MCF 10A (cell line): ENCODE measurements at places on chromosomes 7 and 10.

GRCh38 chr10:86342111-86342863, 24.3 kb downstream of the GRID1 start:
- no peaks in the 10 kb centered on the region for H3K27me3 ChIP-seq
- H3K4me1 ChIP-seq: peaks cover 29% of the 10 kb centered on the region
- H3K27ac ChIP-seq: no peak overlapping the region
- H3K4me3 ChIP-seq: no peak overlapping the region
- no peak for DNase-seq
- no peaks in the 10 kb centered on the region for H3K36me3 ChIP-seq

- H3K27me3 ChIP-seq: peaks cover 25% of the 10 kb centered on the region
- H3K4me3 ChIP-seq: no peak overlapping the region
- H3K36me3 ChIP-seq: no peaks in the 10 kb centered on the region
- no peak for DNase-seq
- H3K27ac ChIP-seq: no peak overlapping the region
Observed at GRCh38 chr7:158472596-158472995, 115.0 kb downstream of the PTPRN2 start.

- no peak overlapping the region for H3K27ac ChIP-seq
- H3K4me1 ChIP-seq: no peaks in the 10 kb centered on the region
- no peaks in the 10 kb centered on the region for H3K27me3 ChIP-seq
- DNase-seq: no peak
- H3K4me3 ChIP-seq: no peak overlapping the region
Observed at GRCh38 chr10:83167081-83167480, 972.2 kb upstream of the GHITM start.

- no peak overlapping the region for H3K4me3 ChIP-seq
- H3K4me1 ChIP-seq: peaks cover 24% of the 10 kb centered on the region
- H3K36me3 ChIP-seq: peaks cover 20% of the 10 kb centered on the region
- no peak overlapping the region for H3K27ac ChIP-seq
Observed at GRCh38 chr7:80821771-80822319, 97.0 kb downstream of the SEMA3C start.

DNA sequence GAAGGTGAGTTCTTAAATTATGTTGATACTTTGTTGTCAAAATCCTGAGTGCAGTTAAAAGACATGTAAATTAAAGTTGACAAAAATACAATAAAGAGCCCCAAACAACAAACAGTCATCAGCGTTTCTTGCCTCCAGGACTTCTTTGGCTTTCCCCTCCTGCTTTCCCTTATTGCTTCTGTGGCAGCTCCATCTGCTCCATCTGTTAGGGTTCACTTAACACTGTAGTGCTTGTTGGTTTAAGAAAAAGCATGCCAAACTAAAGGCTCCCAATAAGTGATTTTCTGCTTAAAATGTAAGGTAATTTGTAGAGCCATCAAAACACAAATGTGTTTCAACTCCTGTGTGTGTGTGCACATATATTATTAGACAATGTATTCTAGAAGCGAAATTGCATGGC, 254.3 kb upstream of the GNAI1 start:
- peaks cover 7% of the 10 kb centered on the region for H3K36me3 ChIP-seq
- no peak overlapping the region for H3K4me3 ChIP-seq
- H3K27ac ChIP-seq: no peak overlapping the region
- H3K4me1 ChIP-seq: no peaks in the 10 kb centered on the region

GRCh38 chr7:111162692-111163091, 71.8 kb downstream of the LRRN3 start:
- H3K4me3 ChIP-seq: no peak overlapping the region
- no peak overlapping the region for H3K27ac ChIP-seq
- H3K36me3 ChIP-seq: peaks cover 6% of the 10 kb centered on the region
- H3K27me3 ChIP-seq: no peaks in the 10 kb centered on the region
- peaks cover 13% of the 10 kb centered on the region for H3K4me1 ChIP-seq

GRCh38 chr7:16028103-16028502, 341.6 kb upstream of the MEOX2 start:
- peaks cover 28% of the 10 kb centered on the region for H3K27me3 ChIP-seq
- H3K4me3 ChIP-seq: no peak overlapping the region
- H3K4me1 ChIP-seq: no peaks in the 10 kb centered on the region
- H3K36me3 ChIP-seq: no peaks in the 10 kb centered on the region
- DNase-seq: peak; percentile 34
- no peak overlapping the region for H3K27ac ChIP-seq

DNA sequence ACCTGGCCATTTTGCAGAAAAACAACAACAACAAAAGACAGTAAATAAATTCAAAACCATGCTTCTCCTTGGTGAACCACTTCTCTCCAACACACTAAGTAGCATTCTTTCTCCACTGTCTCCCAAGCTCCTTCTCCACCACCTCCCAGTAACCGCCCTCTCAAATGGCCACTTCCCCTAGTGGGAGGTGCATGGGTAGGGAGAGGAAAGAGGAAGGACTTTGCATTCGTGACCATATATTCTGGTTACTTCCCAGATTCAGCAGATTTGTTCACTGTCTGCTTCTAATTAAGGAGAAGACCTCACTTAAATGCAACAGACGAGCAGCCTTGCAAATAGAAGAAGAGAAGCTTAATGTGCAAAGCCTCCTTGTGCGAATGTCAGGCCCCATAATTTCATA, 166.8 kb downstream of the SORCS1 start:
- no peaks in the 10 kb centered on the region for H3K4me1 ChIP-seq
- no peak overlapping the region for H3K4me3 ChIP-seq
- DNase-seq: no peak
- H3K36me3 ChIP-seq: no peaks in the 10 kb centered on the region
- H3K27ac ChIP-seq: no peak overlapping the region

GRCh38 chr7:137956183-137956582, 45.7 kb downstream of the CREB3L2 start:
- peaks cover 32% of the 10 kb centered on the region for H3K4me1 ChIP-seq
- H3K27me3 ChIP-seq: no peaks in the 10 kb centered on the region
- DNase-seq: no peak
- peak overlapping the region; percentile 44 for H3K27ac ChIP-seq
- peaks cover 14% of the 10 kb centered on the region for H3K36me3 ChIP-seq

- H3K4me1 ChIP-seq: peaks cover 18% of the 10 kb centered on the region
- H3K36me3 ChIP-seq: no peaks in the 10 kb centered on the region
- no peak for DNase-seq
- peak overlapping the region; percentile 73 for H3K27ac ChIP-seq
Observed at GRCh38 chr10:119189811-119190282, 11.2 kb upstream of the PRDX3 start.

DNA sequence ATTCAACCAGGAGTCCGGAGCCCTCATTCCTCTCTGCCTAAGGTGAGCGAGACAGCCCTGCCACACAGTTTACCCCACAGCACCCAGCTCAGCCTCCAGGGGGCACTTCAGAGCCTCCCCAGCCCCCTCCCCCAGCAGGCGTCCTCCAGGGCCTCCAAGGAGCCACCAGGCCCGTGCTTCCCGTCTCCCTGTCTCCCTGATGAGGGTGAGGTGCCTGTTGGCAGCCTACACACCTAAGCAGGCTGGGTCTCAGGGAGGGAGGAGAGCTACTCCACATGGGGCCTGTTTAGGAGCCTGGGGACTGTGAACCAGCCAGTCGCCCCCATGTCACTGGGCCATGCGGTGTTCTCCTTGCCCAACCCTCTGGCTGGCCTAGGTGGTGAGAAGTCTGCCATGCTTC, 28.9 kb upstream of the TRIM8 start:
- no peak overlapping the region for H3K4me3 ChIP-seq
- peak; percentile 25 for DNase-seq
- H3K27ac ChIP-seq: no peak overlapping the region
- peaks cover 20% of the 10 kb centered on the region for H3K36me3 ChIP-seq
- no peaks in the 10 kb centered on the region for H3K27me3 ChIP-seq
- peaks cover 3% of the 10 kb centered on the region for H3K4me1 ChIP-seq

- H3K36me3 ChIP-seq: no peaks in the 10 kb centered on the region
- peaks cover under 1% of the 10 kb centered on the region for H3K27me3 ChIP-seq
- H3K4me3 ChIP-seq: no peak overlapping the region
- no peak for DNase-seq
- H3K27ac ChIP-seq: no peak overlapping the region
Observed at GRCh38 chr10:133091316-133091715, 3.6 kb downstream of the ADGRA1 start.

DNA sequence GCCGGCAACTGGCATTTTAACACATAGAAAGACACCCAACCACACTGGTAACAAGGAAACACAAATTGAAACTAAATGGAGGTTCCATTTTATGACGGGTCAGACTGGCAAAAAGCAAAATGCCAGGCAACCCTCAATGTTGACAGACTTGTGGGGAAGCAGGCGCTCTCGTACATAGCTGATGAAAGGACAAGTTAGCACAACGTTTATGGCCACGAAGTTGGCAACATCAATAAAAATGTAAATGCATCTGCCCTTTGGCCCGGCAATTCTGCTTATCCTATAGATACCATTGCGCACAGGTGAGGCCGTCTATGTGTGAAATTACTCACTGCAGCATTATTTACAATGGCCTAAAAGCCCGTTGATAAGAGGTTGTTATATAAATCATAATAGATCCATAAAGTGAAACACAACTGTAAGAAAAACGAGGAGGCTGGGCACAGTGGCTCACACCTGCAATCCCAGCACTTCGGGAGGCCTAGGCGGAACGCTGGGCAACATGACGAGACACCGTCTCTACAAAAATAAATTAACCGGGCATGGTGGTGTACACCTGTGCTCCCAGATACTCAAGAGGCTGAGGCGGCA, 39.8 kb downstream of the FOXL3 start:
- no peak overlapping the region for H3K27ac ChIP-seq
- H3K36me3 ChIP-seq: no peaks in the 10 kb centered on the region
- H3K27me3 ChIP-seq: peaks cover 15% of the 10 kb centered on the region
- H3K4me1 ChIP-seq: no peaks in the 10 kb centered on the region

GRCh38 chr10:97788552-97789442, 17.0 kb upstream of the SFRP5 start:
- no peaks in the 10 kb centered on the region for H3K4me1 ChIP-seq
- no peaks in the 10 kb centered on the region for H3K36me3 ChIP-seq
- no peak overlapping the region for H3K4me3 ChIP-seq
- no peak for DNase-seq
- no peaks in the 10 kb centered on the region for H3K27me3 ChIP-seq
- no peak overlapping the region for H3K27ac ChIP-seq

DNA sequence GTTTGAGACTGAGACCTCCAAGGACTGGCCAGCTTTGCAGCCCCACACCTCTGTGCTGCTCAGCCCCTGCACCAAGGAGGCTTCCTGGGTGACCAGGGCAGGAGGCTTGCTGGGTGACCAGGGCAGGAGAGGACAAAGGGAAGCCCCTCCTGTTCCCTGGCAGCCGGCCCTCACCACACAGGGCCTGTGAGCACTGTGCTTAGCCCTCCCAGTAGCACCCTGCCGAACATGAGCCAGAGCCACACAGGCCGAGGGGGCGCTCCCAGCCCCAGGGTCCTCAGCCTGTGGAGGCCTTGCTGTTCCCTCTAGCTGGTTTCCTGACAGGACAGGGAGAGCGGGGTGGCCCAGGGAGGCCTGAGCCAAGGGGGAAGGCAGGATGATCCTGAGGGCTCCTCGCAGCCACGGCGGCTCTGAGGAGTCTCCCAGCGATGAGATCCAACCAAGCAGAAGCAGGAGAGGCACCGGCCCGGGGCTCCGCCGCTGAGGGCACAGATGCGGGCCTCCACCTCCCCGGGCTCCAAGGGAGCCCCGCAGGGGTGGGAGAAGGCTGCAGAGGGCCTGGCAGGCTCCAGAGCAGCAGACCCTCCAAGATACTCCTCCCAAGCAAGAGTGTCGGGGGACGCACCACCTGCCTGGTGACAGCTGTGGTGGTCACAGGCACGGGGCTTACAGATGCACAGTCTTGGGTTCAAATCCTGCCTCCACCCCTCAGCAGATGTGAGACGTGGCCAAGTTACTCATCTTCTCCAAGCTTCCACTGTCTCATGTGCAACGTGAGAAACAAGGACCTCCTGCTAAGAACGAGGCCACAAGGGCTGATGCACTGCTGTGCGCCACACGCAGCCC, 22.5 kb downstream of the WDR86 start:
- no peaks in the 10 kb centered on the region for H3K4me1 ChIP-seq
- no peak overlapping the region for H3K27ac ChIP-seq
- no peak for DNase-seq
- no peak overlapping the region for H3K4me3 ChIP-seq

DNA sequence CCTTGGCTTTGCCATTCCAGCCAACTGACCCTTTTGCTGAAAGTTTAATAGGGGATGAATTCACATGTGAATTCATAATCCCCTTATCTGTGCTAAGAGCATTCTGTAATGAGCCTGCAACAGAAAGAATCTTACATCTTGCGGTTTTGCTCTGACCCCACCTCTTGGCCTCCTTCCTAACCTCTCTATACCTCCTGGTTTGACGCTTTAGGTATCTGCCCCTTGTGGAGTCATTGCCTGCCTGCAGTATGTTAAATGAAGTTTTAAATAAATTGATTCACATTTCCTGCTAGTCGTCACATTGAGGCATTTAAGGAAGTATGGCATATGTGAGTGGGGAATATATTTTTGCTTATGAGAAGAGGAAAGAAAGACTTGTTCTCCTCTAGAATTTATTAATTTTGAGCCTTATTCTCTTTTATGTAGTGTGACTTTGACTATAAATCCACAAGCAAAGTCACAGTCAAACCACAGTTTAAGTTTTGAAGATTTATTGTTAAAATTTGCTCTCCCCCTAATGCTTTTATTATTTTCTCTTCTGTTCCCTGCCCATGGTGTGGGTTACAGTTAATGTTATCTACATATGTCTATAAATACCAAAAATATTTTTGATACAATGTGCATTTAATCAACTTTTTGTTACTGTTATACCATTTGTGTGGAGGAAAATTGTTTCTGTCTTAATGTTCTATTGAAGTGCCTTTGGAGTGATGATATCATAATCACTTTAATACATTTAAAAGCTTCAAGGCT, 60.9 kb downstream of the LRMDA start:
- peaks cover 4% of the 10 kb centered on the region for H3K4me1 ChIP-seq
- no peaks in the 10 kb centered on the region for H3K36me3 ChIP-seq
- H3K4me3 ChIP-seq: no peak overlapping the region
- no peaks in the 10 kb centered on the region for H3K27me3 ChIP-seq

DNA sequence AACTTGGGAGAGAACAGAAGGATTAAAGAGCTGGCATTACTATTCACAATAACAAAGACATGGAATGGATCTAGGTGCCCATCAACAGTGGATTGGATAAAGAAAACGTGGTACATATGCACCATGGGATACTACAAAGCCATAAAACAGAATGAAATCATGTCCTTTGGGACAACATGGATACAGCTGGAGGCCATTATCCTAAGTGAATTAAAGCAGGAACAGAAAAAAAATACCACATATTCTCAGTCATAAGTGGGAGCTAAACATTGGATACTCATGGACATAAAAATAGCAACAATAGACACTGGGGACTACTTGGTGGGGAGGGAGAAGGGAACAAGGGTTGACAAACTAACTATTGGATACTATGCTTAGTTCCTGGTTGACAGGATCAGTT, 133.2 kb upstream of the ITGB1 start:
- DNase-seq: no peak
- H3K36me3 ChIP-seq: no peaks in the 10 kb centered on the region
- no peak overlapping the region for H3K4me3 ChIP-seq
- no peaks in the 10 kb centered on the region for H3K4me1 ChIP-seq
